Myocyte (in vitro differentiated cells): ENCODE measurements at places on chromosomes 16 and 17. TPM values are rescaled to one million over a fixed set of nuclear protein-coding genes. Genes with fewer than 3 reads are reported as not detected.
A peak's percentile ranks its signal among the peaks of the same experiment; 100 is the strongest.

DNAAF8 gene
- 0.91 and 1.1 TPM in 2 replicates for total RNA-seq

CACNG3 gene
- total RNA-seq: not detected in 2 replicates

TP53TG3 gene
- 0.80 TPM in 1 of 2 replicates, not detected in the other for total RNA-seq

ORMDL3 gene
- total RNA-seq: 34.7 and 37.7 TPM in 2 replicates

PLD2 gene
- total RNA-seq: 6.7 and 9.8 TPM in 2 replicates

CD300E gene
- not detected in 2 replicates for total RNA-seq

DNA sequence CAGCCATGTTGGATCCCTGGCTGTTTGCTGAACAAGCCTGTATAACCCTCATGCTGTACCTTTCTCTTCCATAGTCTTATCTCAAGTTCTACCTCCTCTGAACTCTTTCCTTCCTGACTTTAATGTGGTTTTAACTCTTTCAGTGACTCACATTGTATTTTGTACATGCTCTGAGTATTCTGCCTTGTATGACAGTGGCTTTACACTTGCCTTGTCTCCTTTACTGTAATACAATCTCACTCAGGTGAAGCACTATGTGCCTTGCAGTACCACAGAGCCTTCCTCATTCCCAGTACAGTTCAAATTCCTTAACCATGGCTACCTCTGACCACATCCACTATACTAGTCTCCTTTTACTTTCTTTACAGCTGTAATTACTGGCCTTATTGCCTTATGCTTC lies 14.1 kb downstream of the PSMD11 start:
- no peak for DNase-seq

DNA sequence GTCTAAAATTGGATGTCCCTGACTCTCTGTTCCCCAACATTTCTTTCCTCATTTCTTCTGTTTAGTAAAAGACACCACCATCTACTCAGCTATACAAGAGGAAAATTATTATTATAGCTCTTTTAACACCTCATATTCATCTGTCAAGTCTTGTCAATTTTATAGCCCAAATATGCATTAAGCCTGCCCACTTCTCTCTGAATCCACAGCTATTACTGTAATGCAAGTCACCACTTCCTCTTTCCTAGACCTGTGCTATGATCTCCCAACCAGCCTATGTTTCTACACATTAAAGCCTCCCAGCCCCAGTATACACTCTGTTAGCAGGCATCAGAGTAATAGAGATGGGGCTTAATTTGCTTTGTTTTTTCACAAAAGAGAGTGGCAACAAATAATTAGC lies 252.9 kb downstream of the GRIN2A start:
- DNase-seq: no peak

GRCh38 chr17:80195671-80196529 lies 24.2 kb downstream of the SGSH start:
- DNase-seq: no peak

- DNase-seq: peak; percentile 38
These were observed 1.7 kb upstream of the COL1A1 start for GRCh38 chr17:50203086-50203485.

DNA sequence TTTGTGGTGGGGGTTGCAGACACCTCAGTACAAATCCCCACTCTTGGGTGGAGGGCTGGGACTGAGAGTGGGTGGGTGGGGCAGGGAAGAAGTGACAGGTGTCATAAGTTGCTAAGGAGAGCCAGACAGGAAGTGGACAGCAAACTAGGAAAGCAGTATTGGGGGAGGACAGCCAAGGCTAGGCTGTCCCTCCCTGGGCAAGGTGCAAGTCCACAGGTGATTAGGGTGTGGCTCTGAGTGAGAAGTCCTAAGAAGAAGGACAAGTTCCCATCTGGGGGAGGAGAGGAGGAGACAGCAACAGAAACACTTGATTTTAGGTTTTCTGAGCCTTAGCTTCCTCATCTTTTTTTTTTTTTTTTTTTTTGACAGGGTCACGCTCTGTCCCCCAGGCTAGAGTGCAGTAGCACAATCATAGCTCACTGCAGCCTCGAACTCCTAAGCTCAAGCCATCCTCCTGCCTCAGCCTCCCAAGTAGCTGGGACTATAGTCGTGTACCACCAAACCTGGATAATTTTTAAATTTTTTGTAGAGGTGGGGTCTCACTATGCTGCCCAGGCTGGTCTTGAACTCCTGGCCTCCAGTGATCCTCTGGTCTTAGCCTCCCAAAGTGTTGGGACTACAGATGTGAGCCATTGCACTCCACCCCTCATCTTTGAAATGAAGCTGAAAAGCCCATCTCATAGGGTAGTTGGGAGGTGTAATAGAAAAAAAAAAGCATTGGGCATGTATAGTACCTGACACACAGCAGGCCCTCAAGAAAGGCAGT lies 2.5 kb downstream of the MAPK3 start:
- DNase-seq: no peak

DNA sequence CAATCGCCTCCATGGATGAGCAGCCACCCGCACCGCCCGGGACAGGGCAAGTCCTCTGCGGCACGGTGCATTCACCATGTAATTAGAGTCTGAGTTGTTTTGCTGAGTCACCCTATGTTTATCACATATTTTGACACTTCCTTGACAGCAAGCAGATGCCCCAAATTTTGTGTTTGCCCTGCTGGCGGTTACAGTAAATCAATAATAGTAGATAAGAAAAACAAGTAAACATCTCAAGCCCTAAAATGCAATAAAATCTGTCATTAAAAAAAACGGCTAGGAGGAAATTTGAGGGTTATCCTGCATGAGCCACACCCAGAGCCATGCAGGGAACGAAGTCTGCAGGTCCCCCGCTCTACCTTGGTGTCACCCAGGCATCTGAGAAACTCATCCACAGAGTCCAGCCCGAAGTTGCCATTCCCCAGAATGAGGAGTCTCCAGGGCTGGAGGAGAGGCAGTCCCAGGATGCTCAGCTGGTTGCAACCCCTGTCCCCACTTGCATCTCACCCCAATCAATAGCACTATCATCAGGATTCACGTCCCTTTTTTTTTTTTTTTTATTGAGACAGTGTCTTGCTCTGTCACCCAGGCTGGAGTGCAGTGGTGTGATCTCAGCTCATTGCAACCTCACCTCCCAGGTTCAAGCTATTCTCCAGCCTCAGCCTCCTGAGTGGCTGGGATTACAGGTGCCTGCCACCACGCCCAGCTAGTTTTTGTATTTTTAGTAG lies 16.5 kb upstream of the ST6GALNAC1 start:
- DNase-seq: no peak

DNA sequence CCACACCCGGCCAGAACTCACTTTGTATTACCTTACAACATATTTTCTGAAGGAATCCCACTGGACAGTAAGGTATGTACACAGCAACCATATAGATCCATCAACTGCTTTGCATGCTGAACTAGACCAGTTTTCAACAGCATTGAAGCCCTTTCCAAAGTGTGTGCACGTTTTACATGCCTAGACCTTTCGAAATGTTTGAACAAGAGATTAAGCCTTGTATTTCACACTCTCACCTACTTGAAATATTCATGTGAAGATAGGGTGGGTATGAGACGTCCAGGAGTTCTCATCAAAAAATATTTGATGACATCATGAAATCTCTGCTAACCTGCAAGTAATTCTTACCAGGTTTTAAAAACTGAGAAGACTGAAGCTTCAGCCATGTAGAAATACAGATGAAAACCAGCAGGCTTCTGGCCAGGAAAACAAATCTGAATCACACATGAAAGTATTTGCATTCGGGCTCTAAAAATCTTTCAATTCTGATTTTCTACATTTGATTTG lies 387.0 kb upstream of the PSMD7 start:
- no peak for DNase-seq

DNA sequence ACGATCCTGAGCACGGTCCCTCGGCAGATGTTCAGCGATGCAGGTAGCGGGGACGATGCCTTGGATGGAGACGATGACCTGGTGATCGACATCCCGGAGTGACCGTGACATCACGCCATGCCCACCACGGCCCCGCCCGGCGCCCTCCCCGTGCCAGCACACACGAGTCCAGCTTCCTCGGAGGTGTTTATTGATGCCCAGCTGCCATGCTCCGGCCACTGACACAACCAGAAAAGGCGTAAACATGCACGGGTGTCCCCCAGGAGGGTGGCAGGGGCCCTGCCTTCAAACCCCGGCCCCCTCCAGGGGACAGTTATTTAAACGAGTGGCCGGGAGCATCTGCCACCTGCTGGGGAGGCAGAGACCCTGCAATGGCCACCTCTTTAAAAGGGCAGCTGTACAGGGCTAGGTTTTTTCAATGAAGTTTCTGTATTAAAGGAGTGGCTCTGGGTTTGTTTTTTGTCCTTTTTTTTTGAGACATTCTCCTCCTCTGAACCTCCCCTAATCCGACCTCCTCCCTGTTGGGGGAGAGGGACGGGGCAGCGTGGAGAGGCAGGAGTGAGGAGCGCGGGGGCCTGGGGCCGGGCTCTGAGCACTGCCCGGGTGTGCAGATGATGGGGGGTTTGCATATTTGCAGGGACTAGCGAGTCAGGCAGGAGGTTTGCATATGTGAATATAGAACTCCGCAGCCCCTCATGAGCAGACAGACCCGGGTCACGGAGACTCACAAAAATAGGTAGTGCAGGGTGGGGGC lies 5.3 kb downstream of the DOC2A start:
- DNase-seq: peak; percentile 45

DNA sequence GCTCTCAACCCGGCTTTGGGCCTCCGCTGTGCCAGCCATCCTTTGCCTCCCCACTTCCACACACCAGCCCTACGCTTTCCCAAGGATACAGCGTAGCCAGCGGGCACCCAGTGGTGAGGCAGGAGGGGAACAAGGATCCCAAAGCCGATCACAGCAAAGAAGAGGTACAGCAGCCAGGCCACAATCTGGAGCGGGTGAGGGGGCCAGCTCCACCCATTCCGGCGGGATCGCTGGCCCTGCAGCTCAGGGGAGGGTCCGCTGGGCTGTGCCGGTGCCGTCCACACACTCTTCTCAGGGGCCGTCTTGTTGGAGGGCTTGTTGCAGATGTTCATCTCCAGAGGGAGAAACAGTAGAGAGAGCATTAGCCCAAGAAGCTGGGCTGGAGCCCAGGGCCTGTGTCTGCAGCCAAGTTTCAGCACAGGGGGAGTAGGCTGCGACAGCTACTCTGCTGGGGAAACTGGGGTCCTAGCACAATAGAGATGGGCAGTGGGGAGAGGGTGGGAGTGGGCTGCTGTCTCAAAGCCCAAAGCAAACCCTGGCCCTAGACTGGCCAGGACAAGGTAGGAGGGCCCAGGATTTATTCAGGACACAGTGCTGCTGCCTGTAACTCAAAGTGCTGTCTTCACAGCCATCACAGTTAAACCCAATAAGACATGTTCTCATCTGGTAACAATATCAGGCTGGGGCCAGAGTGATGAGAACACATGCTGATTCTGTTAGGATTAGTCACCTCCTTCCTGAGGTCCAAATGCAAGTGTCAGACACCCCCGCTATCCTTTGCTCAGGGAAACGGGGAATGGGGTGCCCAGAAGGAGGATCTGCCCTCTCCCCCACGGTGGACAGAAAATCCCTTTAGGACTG lies 9.9 kb downstream of the ZDHHC1 start:
- DNase-seq: peak; percentile 91

DNA sequence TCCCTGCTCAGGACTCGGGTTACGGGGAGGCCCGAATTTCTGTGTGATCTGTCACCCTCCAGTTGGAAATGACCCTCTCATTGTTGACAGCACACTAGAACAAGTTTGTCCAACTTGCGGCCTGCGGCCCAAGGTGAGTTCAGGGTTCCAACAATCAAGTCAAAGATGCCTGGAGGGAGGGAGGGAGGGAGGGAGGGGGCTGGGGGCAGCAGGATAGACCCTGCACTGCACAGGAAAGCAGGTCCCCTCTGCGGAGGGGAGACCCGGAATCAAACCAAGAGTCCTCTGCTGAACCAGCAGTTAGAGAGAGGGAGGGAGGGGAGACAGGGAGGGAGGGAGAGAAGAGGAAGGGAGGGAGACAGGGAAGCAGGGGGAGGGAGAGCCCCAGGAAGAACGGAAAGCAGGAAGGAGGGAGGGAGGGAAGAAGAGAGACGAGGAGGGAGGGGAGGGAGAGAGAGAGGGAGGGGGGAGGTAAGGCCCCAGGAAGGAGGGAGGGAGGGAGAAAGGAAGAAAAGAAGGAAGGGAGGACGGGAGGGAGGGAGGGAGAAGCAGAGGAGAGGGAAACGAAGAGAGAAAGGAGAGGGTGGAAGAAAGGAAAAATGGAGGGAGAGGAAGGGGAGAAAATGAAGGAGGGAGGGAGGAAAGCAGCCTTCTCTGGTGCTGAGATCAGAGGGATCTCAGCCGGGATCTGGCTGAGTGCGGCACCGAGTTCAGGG lies 96.7 kb upstream of the CDH5 start:
- no peak for DNase-seq

GRCh38 chr16:87688876-87689815 lies 76.6 kb downstream of the KLHDC4 start:
- no peak for DNase-seq
